HuH-7.5 (cell line): ENCODE measurements at places on chromosomes 16 and 17.
A peak's percentile ranks its signal among the peaks of the same experiment; 100 is the strongest.

DNA sequence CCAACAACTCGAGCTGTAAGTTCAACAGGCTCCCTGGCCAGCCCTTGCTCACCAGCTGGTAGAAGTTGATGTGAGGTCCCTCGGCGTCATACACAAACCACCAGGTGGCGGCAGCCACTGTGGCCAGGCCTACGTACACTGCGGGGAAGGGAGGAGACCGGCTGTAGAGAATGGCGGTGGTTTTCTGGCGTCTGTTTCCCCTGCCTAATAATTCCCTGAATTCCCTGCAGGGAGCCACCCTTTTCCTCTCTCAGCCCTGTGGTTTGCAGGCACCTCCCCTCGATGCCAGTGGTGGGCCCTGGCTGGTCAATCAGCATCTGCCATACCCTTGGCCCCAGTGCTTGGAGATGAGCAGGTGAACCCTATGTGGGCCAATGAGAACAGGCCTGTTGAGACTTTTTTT is 18.9 kb upstream of the P2RX1 start:
- peak; percentile 89 for DNase-seq

GRCh38 chr16:86962913-86963312 is 354.3 kb downstream of the C16orf95 start:
- no peak for DNase-seq

DNA sequence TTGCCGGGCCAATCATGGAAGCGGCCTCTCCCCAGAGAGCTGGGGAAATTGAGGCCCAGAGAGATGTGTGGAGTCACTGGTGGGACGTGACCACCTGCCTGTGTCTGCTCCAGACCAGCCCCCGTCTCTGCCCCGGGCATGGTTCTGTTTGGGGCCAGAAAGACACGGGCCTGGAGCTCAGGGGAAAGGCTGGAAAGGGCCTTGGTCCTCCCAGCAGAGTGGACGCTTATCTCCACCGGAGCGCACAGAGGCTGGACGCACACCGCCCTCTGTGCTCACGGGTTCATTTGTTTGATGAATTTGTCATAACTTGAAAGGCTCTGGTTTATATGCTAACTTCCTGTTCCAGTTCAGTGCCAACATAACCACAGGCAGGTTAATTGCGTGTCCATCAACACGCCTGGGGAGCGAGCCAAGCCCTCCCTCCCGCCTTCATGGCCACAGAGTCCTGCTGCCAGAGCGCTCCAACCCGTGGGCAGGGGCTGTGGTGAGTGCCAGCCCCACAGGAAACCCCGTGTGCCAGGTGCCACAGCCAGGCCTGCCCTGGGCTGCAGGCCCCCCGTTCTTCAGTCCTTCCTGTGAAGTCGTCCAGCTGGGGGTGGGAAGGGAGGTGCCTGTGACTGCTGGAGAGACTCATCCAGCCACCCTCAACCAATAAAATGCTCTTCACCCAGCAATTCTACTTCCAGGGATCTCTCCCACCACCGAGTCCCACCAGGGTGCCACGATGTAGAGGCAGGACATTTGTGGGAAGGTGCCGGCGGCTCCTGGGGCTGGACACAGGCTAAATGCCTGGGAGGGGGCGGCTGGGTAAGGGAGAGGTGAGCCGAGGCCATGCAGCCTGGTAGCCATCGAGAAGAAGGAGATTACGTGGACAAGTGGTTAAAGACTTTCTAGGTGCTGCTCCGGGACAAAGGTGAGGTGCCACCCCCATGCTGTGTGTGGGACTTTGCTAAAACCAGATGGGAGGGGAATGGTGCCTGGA is 29.4 kb upstream of the BAHCC1 start:
- DNase-seq: no peak

- DNase-seq: no peak
Measured at GRCh38 chr17:1124896-1125787, 54.6 kb downstream of the ABR start.

- no peak for DNase-seq
Measured at GRCh38 chr17:73639932-73640331, 4.3 kb downstream of the SDK2 start.
